Activated naive CD4-positive, alpha-beta T cell (primary cell): ENCODE measurements at places on chromosomes 12 and 14.

DNA sequence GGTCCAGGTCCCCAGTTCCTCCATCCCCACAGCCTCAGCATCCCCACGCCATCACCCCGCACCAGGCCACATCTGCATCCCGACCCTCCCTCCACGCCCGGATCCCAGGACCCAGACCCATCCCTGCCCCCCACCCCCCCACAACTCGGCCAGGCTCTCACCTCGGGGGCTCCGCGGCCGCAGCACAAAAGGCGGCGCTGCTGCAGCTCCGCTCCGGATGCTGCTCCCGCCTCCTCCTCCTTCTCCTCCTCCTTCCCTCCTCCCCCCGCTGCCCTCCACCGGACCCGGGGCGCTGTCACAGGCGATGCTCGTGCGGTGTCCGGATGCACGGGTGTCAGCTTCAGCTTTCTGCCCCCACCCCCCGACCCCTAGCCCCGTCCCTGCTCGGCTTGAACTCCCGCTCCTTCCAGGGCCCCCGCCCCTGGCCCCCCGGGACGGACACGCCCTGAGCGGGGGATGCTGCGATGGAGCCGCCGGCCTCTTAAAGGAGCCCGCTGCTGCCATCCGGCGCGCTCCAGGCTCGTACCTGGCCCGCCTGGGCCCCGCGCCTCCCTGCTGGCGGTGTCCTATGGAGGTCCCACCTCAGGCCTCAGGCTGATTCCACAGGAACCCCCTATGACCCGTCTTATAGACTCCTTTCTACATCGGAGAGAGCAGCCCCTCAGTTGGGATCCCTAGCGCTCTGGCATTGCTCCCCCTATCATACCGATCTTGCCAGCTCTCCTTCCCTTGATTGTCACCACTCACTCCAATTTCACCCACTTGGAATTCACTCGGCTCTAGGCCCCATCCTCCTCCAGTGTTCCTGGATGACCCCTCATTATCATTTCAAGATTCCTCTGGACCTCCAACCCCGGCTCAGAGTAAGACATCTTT lies at the start of gene MAP3K12:
TSS of gene MAP3K12 (minus strand) at position 193 of the 876 bp plus-strand sequence. CDS start 12,067 bp downstream, outside the sequence.
- DNase-seq = peak; percentile 37

- no peak for DNase-seq
Observed at GRCh38 chr14:31229638-31230572, 22.3 kb upstream of the HECTD1 start.

GRCh38 chr12:13275241-13276085 lies 78.9 kb downstream of the EMP1 start:
- no peak for DNase-seq

GRCh38 chr14:95255487-95255886 lies 64.2 kb downstream of the CLMN start:
- no peak for DNase-seq

DNA sequence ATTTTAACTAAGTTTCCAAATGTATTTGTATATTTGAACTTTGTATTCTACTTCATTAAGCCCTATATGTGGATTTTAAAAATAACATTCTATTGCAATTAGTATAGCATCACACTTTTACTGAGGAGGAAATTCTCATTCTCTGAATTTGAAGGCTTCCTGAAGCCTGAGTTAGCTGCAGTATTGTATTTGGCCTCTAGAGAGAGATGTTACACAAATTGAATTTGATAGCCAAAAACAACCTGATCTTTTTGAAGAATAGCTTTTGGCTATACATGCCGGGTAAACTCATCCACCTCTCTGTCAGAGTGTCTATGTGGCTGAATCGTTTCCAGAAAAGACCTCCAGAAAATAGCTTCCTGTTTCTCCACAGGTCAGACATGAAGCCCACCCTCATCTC lies 316.5 kb upstream of the OR4E1 start:
- no peak for DNase-seq

DNA sequence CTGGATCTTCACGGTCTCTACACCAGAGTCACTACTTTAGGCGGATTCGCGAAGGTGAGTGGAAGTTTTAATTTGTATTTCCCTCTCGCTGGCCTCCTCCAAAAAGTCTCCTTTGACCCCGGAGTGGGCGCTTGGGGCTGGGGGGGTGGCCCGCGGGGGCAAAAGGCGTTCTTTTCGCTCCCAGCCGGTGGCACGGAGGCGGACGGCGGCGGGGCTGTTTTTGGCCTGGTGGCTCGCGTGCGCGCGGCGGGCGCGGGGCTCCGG lies 510 bp downstream of the ARID2 start:
- DNase-seq = peak; percentile 45

DNA sequence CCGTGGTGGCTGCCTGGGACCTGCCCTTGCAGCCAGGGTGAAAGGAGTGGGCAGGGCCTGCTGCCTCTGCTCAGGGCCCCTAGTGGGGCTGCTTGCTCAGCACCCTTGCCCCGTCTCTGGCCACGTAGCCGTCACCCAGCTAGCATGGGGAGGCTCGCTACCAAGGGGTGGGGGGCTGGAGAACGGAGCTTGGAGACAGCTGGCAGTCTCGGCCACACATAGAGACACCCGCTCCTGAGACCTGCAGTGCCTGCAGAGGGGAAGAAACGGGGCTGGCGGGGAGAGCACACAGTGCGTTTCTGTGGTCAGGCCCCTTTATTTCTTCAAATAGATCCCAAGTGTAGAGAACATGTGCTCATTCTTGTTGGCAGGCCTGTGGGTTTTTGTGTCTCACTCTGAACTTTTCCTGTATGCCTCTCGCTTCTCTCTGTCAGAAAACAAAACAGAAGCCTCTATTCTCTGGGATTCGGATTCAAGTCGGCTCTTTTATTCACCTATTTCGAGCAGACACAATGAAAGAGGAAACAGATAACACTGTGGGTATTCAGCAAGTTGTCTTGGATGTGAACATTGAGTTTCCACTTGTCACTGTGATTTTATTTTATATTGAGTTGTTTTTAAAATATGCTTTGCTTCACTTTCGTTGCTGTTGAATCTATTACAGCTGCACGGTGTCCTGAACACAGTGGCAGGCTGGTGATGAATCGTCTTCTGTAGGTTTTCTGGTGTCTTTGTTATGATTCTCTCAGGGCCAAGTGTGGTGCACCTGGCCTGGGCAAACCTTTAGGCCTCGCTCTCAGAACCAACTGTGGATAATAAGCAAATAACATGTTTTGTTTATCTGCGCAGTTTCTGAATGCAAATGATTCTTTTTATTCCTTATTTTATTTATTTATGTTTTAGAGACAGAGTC lies 26.5 kb downstream of the PACS2 start:
- no peak for DNase-seq

GRCh38 chr12:2457933-2458414 lies 336.8 kb upstream of the FKBP4 start:
- DNase-seq = no peak

DNA sequence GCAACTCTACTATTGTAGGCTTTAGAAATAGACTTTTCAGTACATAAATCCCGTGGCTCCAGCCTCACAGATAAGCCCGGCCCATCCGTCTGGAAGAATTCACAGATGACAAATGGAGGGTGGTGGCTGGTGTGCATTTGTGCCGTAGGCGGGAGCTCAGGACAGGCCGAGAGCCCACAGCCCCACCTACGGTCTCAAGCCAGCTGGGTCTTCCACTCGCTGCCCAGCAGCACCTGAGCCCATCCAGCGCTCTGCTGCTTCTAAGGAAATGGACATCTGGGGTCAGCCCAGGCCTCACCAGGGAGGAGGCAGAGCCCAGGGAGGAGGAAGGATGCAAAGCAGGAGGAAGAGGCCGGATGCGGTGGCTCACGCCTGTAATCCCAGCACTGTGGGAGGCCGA lies 72.8 kb downstream of the KIF26A start:
- DNase-seq = no peak

- DNase-seq = no peak
Observed at GRCh38 chr12:120417917-120418580, 19.9 kb upstream of the COX6A1 start.

- no peak for DNase-seq
Observed at GRCh38 chr14:76784881-76785280, 23.6 kb downstream of the VASH1 start.
